ENCODE measurements at places on chromosomes 1 and 21.

GRCh38 chr1:155166471-155167165, 6.5 kb downstream of the KRTCAP2 start:
- DNase-seq: no peak

DNA sequence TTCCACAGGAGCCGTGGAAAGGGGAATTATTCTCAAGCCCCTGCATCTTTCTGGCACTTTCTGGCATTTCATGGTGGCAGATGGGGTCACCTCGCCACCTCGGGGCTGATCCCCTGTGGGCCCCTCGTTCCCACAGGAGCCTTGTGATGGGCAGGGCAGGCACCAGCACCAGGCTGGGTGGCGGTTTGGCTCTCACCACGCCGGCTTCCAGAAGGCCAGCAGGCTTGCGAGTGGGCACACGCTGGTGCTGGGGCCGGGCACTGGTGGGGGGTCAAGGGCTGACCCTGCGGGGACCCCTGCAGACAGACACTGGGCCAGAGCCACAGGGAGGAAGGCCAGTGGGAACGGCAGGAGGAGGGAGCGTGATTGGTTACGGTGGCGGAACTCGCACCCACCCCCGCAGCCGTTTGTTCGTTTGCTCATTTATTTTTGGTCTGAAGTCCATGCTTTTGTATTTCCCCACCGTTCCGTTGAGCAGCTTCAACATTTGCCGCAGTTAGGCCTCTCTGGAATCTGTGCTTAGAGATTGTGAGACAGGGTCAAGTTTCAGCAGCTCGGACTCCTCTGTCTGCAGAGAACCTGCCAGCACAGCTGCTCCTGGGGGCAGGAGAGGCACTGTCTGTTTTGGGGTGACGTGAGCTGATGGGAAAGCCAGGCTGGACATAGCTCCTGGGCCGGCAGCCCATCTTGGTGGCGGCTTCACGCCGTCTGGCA, 5.3 kb downstream of the COL18A1 start:
- no peak for DNase-seq

- no peak for DNase-seq
Observed at GRCh38 chr1:26546375-26546774, 16.8 kb downstream of the RPS6KA1 start.

- DNase-seq: no peak
Observed at GRCh38 chr1:100250264-100250663, 630 bp upstream of the DBT start.

DNA sequence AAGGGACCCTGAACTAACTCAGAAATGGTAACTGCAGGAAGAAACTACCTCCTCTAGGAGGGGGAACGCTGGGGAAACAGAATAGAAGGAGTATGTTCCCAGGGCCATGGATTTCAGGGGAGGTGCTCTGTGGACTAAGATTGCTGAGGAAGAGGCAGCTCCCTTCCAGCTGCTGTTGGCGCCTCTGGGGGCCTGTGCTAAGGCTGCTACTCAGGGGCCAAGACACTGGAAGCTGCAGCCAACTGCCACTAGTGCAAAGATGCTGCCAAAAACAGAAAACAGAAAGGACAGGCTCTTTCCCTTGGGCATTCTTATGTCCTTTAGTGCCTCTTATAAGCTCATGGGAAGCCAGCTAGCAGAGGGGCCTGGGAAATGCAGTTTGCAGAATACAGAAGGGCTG, 58.0 kb upstream of the SGIP1 start:
- DNase-seq: no peak

DNA sequence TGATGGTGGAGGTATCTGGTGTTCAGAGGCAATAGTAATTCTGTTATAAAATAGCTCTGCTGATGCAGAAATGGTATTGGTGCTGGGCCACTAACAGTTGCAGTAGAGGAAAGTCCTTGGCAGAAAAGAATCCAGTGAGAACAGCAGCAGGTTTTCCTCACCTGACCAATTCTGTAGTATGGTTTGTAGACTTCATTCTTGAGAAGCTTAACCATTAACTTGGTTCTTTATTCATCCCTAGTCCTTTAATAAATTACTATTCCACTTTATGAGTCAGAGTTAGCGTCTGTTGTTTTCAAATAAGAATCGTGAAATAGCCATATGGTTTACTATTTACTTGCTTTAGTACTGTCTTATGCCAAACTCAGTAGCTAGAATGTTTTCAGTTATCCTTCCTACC, 128.5 kb upstream of the SERTAD4 start:
- DNase-seq: no peak

DNA sequence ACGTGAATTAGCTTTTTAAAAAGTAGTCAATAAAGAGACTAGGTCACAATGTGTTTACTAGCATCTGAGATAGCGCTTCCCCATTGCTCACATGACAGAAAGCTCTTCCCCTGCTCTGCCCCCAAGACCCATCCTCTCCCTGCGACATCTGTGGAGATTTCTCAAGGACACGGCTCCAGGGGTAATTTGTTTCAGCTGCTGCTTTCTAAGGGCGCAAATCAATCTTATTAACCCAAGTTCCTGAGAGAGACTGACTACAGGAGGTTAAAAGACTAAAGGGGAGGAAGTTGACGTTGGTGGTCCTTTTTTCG, at the start of gene MYOCOS:
Gene MYOCOS, plus strand, starts transcription at position 92 of the 311 bp plus-strand sequence. CDS start 1,641 bp downstream, outside the sequence.
- DNase-seq: no peak

- peak; percentile 75 for DNase-seq
Observed at GRCh38 chr1:113912594-113913311, 7.6 kb downstream of the DCLRE1B start.

GRCh38 chr1:47618830-47619229, 181.0 kb downstream of the FOXD2 start:
- DNase-seq: no peak

- peak; percentile 77 for DNase-seq
Observed at GRCh38 chr1:43452789-43453441, 816 bp downstream of the HYI start.

DNA sequence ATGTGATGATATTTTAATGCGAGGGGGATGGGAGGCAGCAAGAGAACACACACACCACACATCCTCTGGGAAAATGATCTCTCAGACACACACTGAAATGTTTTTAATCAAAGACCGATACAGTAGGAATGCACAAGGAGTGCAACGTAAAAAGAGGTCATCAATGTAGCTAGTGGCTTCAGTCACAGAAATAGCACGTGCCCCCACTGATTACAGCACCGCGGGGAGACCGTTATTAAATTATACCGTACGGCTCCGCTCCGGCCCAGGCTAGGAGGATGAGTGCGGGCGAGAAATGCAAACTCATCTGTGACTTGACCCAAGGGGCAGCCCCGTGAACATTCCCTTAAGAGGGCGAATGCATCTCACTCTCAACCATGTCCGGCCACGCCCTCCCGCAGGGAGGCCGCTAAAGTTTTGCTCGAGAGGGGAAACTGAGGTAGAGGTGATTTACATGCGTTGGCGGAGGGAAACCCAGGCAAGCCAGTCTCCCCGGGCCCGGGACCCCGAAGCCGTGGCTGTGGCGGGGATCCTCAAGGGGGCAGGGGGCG, 552 bp downstream of the UBR4 start:
- DNase-seq: peak; percentile 57

- DNase-seq: peak; percentile 97
Observed at GRCh38 chr1:238647877-238648276, 738.5 kb upstream of the CHRM3 start.

- no peak for DNase-seq
Observed at GRCh38 chr1:159982280-159982679, 28.2 kb upstream of the SLAMF9 start.

DNA sequence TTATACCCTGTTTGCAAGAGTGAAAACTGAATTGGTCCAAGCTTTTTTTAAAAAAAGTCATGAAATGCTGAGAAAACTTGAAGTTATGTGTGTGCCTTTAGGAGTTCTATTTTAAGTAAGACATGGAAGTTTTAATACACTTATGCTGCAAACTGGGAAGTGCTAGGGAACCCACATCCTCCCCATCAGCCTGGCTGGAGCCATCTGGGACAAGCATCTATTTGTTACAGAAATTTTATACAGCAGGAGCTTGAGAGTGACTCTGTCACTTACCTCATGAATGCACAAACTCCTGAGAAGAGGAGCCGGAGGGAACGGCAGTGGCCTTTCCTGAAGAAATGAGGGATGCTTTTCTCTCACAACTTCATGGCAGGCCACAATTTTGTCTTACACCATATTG, 78.2 kb upstream of the SLC44A3 start:
- DNase-seq: no peak

- DNase-seq: no peak
Observed at GRCh38 chr1:13828454-13829151, 128.6 kb downstream of the PRDM2 start.

DNA sequence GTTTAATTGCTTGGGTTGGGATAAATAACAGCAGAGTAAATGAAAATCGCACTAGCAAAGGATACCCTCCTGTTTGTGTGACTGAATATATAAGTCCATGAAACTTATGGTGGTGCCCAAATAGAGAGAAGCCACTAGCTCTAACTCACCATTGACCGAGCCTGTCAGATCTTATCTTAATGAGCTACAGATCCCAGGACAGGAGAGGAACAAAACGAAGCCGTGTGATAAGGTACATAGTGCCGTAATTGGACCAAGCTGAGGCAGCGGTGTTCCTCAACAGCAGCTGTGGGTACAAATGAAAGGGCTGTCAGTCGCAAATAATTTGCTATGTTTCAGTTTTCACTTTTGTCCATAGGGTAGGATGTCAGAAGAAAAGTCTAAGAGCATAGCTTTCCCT, 276.1 kb downstream of the PTBP2 start:
- no peak for DNase-seq

GRCh38 chr1:223242971-223243370, 99.9 kb upstream of the TLR5 start:
- DNase-seq: no peak

GRCh38 chr1:207081088-207081487, 7.6 kb upstream of the C4BPB start:
- no peak for DNase-seq

DNA sequence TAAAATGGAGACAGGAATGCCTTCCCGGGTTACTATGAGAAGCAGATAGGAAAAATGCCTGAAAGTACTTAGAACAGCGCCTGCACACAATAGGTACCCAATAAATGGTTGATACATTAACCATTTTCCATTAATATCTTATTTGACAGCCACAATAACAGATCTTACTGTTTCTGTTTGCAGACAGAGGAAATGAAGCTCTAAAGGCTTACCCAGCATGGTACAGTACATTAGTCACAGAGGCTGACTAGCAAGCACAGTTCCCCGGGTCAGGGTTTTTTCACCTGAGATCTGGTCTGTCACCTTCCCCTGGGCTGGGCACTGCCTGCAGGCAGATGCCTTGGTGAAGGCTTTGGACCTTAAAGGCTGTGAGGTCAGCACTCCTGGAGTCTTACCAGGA, 2.9 kb downstream of the TRIM63 start:
- DNase-seq: no peak

GRCh38 chr1:172343240-172344160, 77.0 kb upstream of the C1orf105 start:
- DNase-seq: peak; percentile 94

DNA sequence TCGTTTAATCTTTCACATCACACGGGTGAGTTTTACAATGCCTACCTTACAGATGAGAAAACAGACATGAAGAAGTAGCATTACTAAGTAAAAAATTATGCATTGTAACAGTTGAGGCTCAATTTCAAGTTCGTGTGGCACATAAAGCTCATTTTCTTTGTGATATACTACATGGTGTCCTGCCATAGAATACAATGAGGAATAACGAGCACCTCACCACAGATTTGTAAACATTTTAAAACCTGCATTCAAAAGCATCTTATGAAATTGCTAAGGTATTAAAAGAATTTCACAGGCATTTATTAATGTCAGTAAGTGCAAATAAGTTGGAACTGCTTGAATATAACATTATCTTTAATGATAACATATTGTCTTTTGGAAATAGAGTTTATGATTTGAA, 47.8 kb upstream of the DEPDC1 start:
- no peak for DNase-seq

GRCh38 chr1:49051647-49052046, 275.0 kb upstream of the BEND5 start:
- no peak for DNase-seq

- DNase-seq: no peak
Observed at GRCh38 chr21:28150778-28151177, 841.9 kb downstream of the LTN1 start.

GRCh38 chr1:87358219-87358618, 29.5 kb downstream of the LMO4 start:
- no peak for DNase-seq

DNA sequence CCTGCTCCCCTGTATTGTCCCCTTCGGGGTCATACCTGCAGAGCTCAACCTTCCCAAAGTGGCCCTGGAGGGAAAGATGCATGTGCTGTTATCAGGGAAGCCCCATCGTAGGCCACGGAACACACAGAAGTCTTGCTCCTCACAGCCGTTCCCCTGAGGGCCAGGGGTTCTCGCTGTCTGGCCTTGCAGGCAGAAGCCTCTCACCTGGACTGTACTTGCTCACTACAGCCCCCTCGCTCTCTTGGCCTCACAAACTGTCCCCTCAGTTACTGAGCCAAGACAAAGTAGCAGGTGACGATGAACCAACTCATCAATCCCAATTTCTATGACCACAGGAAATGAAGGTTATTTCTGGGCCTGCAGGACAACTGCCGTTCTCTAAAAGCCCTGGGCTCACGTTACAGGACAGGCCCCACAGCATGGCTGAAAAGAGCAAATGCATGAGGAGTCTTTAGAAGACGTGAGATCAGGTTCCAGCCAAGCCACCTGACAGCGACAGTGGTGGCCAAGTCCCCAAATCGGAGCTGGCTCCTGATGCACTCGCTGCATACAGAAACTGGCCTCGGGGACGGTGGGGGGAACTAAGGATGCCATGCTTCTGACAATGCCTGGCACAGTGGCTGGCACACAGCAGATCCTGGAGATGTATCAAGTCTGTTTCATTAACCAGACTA, 95.0 kb downstream of the RAVER2 start:
- DNase-seq: no peak

GRCh38 chr1:67355745-67356424, 48.2 kb downstream of the IL12RB2 start:
- peak; percentile 80 for DNase-seq

DNA sequence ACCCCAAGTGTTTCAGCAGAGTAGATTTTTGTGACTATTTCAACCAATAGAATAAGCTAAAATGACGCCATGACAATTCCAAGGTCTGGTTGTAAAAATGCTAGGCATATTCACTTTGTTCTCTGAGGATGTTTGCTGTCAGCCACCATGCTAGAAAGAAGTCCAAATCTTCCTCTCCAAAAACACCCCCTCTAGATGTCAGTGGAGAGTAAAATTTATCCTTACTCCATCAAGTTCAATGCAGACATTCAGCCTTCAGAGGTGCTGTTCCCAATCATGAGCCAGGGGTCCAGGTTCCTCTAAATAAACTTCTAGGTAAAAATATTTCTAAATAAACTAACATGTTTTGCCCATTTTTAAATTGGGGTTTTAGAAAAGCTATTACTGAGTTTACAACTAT, 395.4 kb upstream of the ADAMTS5 start:
- DNase-seq: peak; percentile 30

DNA sequence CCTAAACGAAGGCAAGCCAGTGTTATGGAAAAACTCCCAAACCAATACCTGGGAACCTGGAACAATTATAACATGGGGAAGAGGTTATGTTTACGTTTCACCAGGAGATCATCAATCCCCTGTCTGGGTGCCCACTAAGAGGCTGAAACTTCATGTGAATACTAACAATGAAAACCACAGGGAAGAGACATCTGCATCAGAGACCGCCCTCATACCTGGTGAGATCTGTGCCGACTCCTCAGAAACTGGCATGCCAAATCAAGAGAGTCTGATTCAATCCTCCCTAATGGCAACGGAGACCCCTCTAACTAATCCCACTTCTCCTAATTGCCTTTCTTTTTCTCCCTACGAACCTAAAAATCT, 163.2 kb downstream of the IER5 start:
- no peak for DNase-seq

GRCh38 chr1:160081261-160081936, at the start of gene KCNJ9:
TSS of gene KCNJ9 (plus strand) at chr1:160081538. CDS start at chr1:160084031, 2,493 bp downstream.
- peak; percentile 40 for DNase-seq

GRCh38 chr1:192977089-192977706, 82.0 kb downstream of the UCHL5 start:
- no peak for DNase-seq
